ENCODE measurements at places on chromosomes 7 and 10.

GRCh38 chr7:150976529-150977381 is 1.4 kb downstream of the KCNH2 start:
- DNase-seq = no peak

GRCh38 chr7:138257459-138258196 is 181.4 kb downstream of the AKR1D1 start:
- no peak for DNase-seq

DNA sequence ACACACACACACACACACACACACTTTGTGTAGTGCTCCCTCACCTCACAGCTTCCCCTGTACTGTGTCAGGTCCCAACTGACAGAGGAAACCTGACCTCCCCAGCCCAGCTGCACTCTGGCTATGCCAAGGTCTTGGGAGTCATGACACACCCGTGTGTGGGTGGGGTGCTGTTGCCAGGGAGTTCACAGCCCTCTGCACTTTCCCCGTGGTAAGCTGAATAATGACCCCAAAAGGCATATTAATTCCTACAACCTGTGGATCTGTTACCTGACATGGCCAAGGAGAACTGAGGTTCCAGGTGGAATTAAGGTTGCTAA is 8.9 kb upstream of the NANOS1 start:
- DNase-seq = no peak

- no peak for DNase-seq
These were observed 82.5 kb upstream of the TMEM72 start for GRCh38 chr10:44828508-44829142.

DNA sequence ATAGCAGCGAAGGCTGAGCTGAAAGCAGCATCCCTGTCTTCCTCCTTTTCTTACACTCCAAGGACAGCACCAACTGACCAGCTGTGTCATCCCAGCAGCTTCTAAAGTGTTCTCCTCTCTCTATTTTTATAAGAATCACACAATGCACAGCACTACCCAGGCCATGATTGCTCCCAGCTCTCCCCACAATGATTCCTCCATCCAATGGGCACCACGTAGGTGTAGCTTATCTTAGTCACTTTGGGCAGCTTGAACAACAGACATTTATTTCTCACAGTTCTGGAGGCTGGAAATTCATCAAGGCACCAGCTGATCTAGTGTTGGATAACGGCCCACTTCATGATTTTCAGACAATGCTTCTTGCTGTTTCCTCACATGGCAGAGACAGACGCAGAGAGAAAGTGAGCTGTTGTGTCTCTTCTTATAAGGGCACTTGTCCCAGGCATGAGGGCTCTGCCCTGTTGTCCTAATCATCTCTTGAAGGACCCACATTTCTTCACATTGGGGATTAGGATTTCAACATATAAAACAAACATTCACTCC is 92.0 kb upstream of the CDC14C start:
- no peak for DNase-seq

DNA sequence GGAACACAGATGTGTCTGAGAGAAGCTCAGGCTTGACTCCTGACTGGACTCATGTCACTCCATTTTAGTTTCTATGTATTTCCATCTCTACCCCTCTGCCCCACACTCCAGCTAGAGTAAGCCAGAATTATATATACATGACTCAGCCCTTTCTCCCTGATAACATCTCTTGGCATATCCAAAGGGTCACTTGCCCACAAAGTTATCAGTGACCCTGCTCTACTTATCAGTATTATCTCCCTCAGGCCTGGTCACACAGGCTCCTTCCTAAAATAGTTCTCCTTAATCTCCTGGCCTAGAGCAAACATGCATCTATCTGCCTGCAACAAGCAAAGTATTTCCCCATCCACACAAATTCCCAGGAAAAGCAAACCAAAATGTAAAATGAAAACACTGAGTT is 598.3 kb downstream of the SUGCT start:
- no peak for DNase-seq

GRCh38 chr10:87593702-87594101 is 66.0 kb upstream of the PAPSS2 start:
- no peak for DNase-seq

- no peak for DNase-seq
These were observed 1160.3 kb upstream of the AUTS2 start for GRCh38 chr7:68438016-68438415.

GRCh38 chr7:43648473-43649406 is 65.8 kb downstream of the STK17A start:
- no peak for DNase-seq

DNA sequence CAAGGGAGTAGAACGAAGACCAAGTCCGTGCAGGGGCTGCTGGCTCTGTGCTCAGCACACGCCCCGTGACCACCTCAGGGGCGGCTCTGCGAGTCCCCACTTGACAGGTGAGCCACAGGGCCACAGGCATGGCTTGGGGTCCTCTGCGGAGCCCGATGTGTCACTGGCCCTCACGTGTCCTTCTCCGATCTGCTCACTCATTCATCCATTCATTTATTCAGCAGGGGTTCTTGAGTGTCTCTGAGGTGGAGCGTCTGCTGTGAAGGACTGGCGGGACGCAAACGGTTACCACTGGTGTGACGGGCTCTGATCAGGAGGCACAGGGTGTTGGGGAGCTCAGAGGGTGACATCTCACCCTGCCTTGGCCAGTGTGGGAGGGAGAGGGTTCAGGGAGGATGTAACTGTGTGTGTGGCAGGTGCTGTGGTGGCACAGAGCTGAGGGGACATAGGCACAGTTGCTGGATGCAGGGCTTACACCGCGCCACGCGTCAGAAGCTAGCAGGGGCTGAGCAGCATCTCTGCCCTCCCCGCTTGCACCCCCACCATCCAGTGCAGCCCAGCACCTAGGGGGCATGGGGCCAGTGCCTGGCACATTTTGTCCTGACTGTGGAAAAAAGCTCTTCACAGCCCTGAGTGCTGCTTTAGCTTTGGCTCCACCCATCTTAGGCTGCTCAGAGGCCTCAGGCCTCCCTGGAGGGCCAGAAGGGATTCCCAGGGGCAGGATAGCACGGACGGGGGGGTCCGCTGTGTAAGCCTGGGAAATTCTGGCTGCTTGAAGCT is 116.8 kb downstream of the LHPP start:
- no peak for DNase-seq

DNA sequence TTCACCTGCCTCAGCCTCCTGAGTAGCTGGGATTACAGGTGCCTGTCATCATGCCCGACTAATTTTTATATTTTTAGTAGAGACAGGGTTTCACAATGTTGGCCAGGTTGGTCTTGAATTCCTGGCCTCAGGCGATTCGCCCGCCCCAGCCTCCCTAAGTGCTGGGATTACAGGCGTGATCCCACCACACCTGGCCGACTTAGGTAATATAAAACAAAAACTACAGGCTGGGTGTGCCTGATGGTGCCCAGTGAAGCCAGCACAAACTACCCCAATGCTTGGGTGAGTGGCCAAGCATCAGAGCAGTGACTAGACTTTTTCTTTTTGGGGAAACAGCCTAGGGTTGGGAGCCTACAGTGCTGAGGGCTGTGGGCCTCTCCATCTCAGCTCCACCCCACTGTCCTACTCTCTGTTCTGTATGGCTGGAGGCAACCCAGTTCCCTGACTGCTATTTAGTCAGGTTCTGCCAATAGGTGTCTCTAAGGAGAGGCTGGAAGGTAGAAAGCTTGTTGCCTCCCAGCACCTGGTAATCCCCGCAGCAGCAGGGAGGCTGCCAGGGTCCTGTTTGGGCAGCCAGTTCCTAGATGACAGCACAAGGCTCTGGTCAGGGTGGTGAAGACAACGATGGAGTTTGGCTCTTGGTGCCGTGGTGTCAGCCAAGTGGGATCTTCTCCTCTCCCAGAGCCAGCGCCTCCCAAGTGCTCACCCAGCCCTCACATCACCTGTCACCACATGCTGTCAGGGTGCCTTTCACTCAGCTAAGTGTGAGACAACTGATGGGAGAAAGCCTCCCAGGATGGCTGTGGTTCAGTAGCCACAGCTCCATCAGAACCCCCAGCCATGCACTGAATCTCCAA is 10.4 kb upstream of the NACAD start:
- DNase-seq = no peak

- DNase-seq = no peak
These were observed 51.6 kb downstream of the RNLS start for GRCh38 chr10:88531392-88532052.

DNA sequence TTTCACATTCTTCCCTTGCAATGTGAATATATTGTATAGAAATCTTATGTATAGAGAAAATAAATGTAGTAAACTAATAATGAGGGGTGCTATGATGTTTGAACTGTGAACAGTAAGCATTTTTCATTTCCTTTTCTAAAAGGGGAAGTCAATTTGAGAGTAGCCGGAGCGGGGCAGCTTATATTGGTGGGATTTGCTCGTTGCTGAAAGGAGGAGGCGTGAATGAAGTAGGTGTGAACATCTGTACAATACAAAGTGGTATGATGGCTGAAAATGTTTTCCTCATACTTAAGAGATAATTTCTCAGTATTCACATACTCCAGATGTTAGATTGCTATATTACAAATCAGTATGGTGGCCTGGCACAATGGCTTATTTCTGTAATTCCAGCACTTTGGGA is 87.1 kb downstream of the SRI start:
- DNase-seq = no peak

- no peak for DNase-seq
These were observed 1.1 kb upstream of the HOXA1 start for GRCh38 chr7:27096768-27097514.

GRCh38 chr10:593901-594457 is 95.5 kb downstream of the DIP2C start:
- no peak for DNase-seq
